Choroid plexus epithelial cell (primary cell): ENCODE measurements at places on chromosomes 11 and 22.

- no peak for DNase-seq
These were observed 160.7 kb upstream of the GRIA4 start for GRCh38 chr11:105449100-105449734.

GRCh38 chr22:31789803-31790202, 36.0 kb downstream of the DEPDC5 start:
- no peak for DNase-seq

DNA sequence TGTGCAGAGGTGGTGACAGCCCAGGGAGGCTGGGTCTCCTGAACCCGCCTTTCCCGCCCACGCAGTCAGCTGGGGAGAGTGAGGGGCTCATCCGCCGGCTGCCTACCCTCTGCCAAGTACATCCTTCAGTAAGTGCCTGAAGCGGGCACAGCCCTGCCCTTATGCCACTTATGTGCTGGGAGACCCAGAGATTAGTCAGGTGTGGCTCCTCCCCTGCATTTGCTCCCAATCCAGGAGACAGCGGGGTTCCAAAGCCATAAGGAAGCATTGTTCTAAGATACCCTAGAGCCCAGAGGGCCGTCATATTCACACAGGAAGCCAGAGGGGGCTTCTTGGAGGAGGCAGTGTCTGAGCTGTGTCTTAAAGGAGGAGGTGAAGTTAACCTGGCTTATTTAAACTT, 5.8 kb upstream of the PPP6R3 start:
- no peak for DNase-seq

GRCh38 chr11:128379587-128380580, 207.5 kb downstream of the ETS1 start:
- peak; percentile 18 for DNase-seq

DNA sequence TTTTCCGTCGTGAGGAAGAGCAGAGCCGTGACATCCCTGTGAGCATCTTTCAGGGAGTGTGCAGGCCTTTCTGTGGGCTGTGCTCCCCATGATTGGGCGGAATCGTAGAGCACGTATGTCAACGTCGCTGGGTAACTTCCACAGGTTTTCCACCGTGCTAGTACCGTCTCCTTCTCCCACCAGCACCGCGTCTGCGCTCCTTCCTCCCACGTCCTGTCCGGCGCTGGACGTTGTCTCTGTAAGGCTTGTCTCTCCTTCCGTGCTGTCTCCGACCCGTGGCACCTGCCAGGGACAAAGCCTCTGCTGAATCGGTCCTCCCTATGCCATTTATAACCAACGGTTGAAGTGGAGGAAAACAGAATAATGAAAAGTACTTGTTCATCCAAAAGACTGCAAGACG, 386.7 kb downstream of the BRD1 start:
- no peak for DNase-seq

DNA sequence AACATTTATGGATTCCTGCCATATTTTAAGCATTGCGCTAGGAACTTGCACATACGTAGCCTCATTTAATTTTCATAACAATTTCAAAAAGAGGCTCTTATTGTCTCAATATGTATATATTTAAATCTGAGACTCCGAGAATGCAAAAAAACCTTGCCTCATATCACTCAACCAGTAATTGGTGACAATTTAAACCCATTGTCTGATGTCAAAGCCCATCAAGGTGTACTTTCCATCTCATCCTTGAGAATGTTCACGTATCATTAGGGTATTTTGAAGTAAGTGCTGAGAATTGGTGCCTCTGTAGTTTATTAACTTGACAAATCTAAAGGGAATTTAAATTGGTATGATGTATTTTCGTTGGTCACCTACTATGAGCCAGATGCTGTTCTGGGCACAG, 136.5 kb downstream of the FAM76B start:
- DNase-seq, result no peak

DNA sequence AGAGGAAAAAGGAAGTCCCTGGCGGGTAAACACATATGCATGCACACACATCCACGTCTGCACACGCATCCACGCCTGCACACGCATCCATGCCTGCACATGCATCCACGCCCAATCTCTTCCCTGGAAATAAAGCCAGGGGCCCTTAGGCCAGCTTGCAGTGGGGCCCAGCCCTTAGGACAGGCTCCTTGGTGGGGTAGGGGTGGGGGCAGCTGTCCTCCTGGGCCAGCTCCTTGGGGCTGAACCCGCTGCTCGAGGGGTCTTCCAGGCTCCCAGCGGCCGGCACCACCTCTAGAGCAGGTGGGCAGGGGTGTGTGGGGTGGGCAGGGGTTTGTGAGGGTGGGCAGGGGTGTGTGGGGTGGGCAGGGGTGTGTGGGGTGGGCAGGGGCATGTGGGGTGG, 1.9 kb downstream of the C11orf21 start:
- DNase-seq, result no peak

DNA sequence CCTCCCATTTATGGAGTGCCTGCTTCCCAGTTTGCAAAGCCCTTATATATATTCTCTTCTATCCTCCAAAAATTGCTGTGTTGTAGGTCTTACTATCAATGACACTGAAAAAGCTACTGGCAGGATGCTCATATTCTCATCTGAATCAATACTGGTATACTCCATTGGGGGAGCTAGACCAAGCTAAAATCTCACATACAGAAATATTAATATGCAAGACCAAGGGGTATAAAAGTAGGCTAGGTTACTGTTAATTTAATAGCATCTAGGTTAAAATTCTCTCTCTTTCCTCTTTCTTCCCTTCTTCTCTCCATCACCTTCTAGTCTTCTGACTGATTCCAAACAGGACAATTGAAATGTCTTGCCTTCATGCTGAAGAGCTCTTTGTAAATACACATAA, 17.1 kb upstream of the BDNF start:
- DNase-seq, result peak; percentile 61

- DNase-seq, result no peak
These were observed 32.5 kb downstream of the SYT13 start for GRCh38 chr11:45253640-45254039.

GRCh38 chr11:12748561-12748960, 74.3 kb downstream of the TEAD1 start:
- no peak for DNase-seq
